ENCODE measurements at places on chromosomes 3 and 15. TPM values are rescaled to one million over a fixed set of nuclear protein-coding genes. Genes with fewer than 3 reads are reported as not detected.
A peak's percentile ranks its signal among the peaks of the same experiment; 100 is the strongest.

GRCh38 chr15:99565049-99565298 is 810 bp upstream of the MEF2A start:
- DNase-seq = no peak

The TMC3 gene
- not detected for total RNA-seq

The OR5K2 gene
- not detected for total RNA-seq

DNA sequence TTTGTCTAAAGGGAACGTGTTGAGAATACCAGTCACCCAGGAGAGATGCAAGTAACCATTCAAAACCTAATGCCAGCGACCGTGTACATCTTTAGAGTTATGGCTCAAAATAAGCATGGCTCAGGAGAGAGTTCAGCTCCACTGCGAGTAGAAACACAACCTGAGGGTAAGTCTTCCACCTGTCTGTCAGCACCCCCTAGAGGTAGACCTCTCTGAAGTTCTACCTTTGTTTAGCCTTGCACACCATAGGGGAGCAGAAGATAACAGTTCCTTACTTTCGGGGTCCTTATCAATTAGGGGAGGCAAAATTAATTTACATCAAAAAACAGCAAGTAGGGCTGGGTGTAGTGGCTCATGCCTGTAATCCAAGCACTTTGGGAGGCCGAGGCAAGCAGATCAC is 124.4 kb downstream of the HCN4 start:
- no peak for DNase-seq

The ANKRD63 gene
- not detected for total RNA-seq

DNA sequence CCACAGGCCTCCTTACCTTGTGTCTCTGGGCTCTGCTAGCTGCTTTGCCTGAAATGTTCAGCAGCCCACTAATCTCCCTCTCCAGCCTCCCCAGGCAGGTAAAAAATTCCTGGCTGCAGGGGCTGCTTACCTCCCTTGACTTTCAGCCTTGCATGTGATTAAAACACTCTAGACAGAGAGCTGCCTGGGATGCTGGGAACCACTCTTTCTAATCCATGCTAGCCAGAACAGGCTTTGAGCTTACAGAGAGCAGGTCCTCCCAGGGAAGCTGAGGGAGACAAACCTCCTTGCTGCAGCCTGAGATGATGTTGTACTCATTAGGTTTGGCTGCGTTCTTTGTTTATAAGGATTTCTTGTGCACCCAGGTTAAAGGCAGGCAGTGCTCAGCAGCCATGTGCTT is 33.7 kb upstream of the LIPC start:
- no peak for DNase-seq

- no peak for DNase-seq
Observed at GRCh38 chr3:156693166-156693565, 18.8 kb downstream of the TIPARP start.

The EPHA6 gene
- 0.46 TPM for total RNA-seq

DNA sequence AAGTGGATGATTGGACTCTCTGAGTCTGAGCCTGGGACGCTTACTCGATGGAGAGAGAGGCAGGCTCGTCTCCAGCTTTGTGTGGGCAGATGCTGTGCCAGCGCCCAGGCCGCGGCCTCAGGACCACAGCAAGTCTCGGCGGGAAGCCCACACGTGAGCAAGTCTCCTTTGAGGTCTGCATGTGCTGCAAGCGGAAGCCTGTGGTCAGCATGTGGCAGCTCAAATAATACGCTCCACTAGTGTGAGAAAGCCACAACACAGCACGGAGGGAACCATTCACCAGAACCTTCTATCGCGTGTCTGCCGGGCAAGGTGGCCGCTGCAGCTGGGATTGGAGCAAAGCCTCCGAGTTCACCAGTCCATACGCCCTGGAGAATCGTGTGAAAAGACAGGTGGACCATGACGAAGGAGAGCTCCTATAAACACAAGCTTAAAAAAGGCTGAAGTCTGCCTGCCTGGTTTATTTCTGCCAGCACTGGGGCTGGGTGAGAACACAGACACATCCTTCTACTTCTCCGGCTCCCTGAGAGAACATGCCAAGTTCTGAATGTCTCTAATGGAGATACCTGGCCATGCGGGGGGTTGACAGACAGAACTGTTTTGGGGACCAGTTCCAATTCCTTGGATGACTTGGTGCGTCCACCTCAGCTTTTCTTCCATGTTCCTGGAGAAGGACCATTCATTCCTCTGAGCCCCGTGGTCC is 82.0 kb upstream of the LRIG1 start:
- no peak for DNase-seq

The NTRK3 gene
- not detected for total RNA-seq

GRCh38 chr15:54150255-54150654 is 172.0 kb downstream of the UNC13C start:
- peak; percentile 23 for DNase-seq

GRCh38 chr3:182837855-182838454 is 44.7 kb downstream of the ATP11B start:
- no peak for DNase-seq

GRCh38 chr3:184460276-184460675 is 80.4 kb downstream of the CHRD start:
- no peak for DNase-seq

GRCh38 chr3:186004671-186005070 is 66.9 kb upstream of the TRA2B start:
- no peak for DNase-seq

The P3H2 gene
- 75.6 TPM for total RNA-seq

The GPR171 gene
- not detected for total RNA-seq

DNA sequence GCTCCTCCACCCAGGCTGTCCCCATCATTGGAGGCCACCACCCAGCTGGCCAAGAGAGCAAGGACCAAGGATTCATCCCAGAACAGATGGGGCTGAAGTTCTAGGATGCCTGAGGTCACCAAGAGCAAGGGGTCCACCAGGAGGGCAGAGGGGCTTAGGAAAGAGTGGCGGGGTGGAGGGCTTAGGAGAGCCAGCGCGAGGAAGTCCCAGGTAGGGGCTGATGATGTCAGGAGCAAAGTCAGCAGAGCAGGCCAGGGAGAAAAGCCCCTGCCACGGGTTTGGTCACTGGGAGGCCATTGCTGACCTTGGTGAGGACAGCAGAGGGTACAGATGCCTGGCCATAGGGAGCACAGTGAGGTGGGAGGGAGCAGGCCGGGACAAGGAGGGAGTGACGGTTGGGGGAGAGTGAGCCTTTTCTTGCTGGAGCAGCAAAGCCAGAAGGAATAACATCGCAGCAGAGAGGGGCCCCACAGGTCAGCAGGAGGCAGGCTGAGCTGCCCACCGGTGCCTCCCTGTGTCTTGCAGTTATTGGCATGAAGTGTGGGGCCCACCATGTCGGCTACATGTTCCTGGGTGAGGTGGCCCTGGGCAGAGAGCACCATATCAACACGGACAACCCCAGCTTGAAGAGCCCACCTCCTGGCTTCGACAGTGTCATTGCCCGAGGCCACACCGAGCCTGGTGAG is 5.2 kb downstream of the PARP3 start:
- DNase-seq = no peak

- no peak for DNase-seq
Observed at GRCh38 chr15:77029166-77030047, 34.5 kb downstream of the PSTPIP1 start.

GRCh38 chr3:19436746-19437145 is 288.4 kb downstream of the KCNH8 start:
- no peak for DNase-seq

GRCh38 chr15:44956388-44956787 is at the start of gene TERB2:
Gene TERB2, plus strand, starts transcription at chr15:44956687. Its CDS starts 32 bp downstream, at chr15:44956719.
- no peak for DNase-seq

The CFAP161 gene
- not detected for total RNA-seq

- no peak for DNase-seq
Observed at GRCh38 chr3:43870844-43871626, 180.3 kb downstream of the ABHD5 start.

DNA sequence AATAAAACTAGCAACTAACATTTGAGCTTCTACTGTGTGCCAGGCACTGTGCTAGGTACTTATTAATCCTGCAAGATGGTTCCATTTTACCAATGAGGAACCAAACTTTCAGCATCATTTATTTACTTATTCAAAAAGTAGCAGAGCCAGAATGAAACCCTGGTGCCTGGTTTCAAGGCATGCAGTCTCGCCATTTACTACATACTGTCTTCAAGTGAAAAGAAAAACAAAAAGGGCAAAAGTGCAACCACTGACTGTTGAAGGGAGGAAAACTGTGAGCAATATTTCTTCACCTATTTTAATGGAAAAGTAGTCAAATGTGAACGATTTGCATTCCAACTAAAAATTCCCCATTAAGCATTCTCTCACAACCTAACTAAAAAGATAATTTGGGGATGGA is 8.7 kb downstream of the DCUN1D1 start:
- DNase-seq = peak; percentile 33

GRCh38 chr15:39596358-39597051 is 15.6 kb downstream of the THBS1 start:
- no peak for DNase-seq

- DNase-seq = no peak
Observed at GRCh38 chr15:47410247-47410646, 307.1 kb upstream of the SEMA6D start.

The SNX22 gene
- 1.2 TPM for total RNA-seq

The CDCP1 gene
- 53.5 TPM for total RNA-seq

The GOLGA8J gene
- total RNA-seq = not detected

DNA sequence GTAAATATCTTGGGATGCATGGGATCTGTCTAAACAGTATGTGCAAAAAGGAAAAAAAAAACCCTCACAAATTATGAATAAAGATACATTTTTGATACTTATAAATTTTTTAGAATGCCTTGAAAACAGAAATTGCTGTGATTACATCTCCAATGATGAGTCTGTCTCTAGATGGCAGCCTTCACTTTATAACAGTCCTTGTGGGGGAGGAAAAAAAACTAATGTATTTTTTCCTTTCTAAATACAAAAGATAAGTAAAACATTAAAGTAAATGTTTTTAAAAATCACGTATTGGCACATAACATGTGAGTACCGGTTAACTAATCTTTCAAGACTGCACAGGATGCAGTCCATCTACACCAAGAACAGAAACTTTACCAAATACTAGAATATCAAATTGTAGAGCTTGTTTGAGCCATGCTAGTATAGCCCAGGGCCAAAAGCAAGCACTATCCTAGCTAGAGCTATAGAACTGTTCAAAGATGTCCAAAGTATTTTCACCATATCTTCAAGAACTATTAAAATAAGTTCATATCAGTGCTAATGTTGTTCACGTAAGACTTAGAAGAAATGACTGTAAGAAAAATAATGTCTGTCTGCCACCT is 206.4 kb downstream of the STAG1 start:
- no peak for DNase-seq

The EHHADH gene
- total RNA-seq = 9.3 TPM

DNA sequence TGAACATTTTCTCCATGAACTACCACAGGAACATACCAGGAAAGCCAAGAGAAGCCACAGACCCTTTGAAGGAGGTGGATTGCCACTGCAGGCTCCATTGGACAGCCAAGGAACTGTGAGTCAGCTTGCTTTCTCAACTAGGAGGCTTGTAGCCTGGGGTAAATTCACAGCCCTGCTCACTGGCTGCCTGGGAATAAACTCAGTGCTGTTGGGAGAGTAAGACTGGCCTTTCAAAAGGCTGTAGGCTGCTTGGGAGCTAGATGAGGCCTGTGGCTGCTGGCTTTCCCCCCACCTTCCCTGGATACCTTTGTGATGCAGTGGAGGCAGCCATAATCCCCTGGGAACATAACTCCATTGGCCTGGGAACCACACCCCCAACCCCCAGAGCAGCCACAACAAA is 223.5 kb upstream of the RBMS3 start:
- peak; percentile 75 for DNase-seq

GRCh38 chr15:34116620-34117019 is 14.7 kb downstream of the PGBD4 start:
- DNase-seq = no peak

The CCDC9B gene
- total RNA-seq = 10.7 TPM

GRCh38 chr15:68712886-68713285 is 107.8 kb downstream of the ANP32A start:
- DNase-seq = peak; percentile 12

The SPINK8 gene
- total RNA-seq = not detected

DNA sequence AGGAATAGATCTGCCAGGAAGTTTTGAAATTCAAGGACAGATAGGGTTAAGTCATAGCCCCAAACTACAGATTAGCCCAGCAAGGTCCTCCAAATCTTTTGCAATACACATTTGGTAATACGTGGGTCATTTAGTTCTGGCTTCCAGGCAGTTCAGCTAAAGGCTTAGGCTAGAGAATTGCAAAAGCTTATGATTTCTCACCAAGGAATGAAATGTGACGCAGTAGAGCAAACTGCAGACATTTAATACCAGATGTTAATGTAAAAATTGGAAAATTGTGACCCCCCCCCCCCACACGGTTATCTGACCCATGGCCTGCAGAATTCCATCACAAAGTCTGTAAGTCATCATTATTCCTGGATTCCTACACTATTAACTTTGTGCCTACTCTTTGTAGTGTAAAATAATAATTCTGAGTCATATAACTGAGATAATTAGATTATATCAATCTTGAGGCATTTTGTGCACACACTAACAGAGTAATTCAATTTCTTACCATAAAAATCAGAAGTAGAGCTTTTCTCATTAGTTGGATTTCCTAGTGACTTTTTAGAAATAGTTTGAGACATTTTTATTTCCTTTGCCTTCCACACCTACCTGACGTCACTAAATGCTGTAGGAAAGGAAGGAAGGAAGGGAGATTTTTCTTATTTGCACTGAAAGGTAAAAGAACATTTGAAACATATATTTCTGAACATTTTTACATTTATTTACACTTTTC is 235.2 kb downstream of the DTWD1 start:
- no peak for DNase-seq

DNA sequence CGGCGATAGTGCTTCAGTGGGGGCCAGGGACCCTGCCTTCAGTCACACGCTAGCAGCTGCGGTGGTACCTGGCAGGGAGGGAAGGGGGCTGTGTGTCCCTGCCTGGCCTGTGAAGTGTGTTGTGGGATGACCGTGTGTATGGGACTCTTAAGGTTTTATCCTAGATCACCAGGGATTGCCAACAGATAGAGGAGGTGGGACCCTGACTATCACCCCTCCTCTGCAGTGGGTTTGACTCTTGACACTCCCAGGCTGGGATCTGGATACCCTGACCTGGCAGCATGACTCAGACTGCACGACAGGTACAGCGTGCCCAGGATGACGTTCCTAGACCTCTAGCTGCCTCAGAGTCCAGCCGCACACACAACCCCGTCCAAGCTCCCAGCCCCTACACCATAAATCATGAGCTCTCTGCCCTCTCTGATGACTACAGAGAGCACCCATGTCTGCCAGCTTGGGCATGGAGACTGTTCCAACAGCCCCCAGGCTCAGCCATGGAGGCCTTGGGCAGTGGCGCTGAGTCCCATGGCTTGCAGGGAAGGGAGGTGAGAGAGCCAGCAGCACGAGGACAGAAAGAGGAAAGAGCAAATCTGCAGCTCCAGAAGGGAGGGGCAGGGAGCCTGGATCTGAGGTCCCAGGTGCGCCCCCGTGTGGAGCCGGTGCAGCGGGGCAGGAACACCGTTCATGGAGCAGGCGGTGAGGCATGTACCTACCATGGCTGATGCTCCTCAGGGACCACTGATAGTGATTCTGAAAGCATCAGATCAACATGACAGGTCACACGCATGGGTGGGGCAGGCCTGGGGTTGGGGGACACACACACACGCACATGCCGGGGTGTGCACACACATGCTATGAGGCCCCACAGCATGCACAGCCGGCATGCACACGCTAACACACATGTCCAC is 71.0 kb downstream of the ADAMTS7 start:
- no peak for DNase-seq

GRCh38 chr3:139204728-139205127 is 139.1 kb upstream of the MRPS22 start:
- no peak for DNase-seq

The HGD gene
- 5.9 TPM for total RNA-seq

Data from epithelial cell of proximal tubule (primary cell).